Stimulated activated CD4-positive, alpha-beta T cell treated with anti-CD3 and anti-CD28 coated beads, Interleukin-15, amount 100 ng/mL, for 24 hours (primary cell): ENCODE measurements at places on chromosomes 1 and 21.

GRCh38 chr21:15243406-15243805 is 178.6 kb upstream of the NRIP1 start:
- DNase-seq = no peak

DNA sequence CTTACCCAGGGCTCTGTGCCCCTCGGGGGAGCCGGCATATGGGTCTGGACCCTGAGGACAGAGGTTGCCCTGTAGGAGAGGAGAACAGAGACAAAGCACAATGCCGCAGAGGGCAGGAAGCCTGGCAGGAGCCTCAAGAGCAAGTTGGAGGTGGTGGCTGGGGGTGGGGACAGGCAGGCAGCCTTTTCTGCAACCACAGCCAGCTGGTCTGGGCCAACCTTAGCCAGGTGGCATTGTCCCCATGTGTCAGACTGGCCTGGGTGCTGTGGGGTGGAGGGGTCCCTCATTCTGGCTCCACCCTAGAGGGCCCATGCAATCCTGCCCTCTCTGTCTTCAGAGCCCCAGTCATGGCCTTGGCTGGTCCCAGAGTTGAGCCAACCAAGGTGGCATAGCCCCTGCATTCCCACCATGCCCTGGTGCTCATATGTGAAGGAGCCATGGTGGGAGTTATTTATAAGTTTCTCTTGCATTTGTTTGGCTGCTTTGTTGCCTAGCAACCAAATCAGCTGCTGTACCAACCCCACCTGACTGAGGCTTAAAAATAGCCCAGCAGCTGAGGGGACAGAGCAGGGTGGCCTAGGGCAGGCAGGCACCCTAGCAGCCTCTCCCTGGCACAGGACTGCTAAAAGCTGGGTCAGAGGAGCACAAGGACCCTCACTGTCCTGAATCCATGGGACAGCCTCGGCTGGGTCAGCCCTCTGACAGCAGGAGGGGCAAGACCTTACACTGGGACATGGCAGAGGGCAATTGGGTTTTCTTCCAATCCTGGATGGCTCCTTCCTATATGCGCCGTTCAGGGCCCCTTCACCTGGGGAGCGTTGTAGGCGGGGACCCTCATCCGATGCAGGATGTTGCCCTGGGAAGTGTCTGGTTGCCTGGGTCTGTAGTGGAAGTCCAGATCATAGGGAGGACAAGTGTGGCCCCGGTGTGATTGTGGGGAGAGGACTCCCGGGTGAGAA is 19.5 kb downstream of the MAP7D1 start:
- no peak for DNase-seq

GRCh38 chr1:116360429-116361173 is 12.4 kb upstream of the ATP1A1 start:
- no peak for DNase-seq

- DNase-seq = no peak
Observed at GRCh38 chr1:212578041-212578440, 30.5 kb upstream of the ATF3 start.

DNA sequence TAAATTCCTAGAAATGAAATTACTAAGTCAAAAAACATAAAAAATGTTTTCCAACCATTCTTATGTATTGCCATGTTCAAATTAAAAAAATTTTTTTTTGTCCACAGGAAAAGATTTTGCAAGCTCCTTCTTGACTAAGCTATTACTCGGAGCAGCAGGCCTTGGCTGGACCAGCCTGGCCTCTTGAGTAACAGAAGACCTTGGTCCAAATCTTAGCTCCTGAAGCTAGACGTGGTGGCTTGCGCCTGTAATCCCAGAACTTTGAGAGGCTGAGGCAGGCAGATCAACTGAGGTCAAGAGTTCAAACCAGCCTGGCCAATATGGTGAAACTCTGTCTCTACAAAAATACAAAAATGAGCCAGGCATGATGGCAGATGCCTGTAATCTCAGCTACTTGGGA is 77.6 kb downstream of the CLSTN1 start:
- no peak for DNase-seq

DNA sequence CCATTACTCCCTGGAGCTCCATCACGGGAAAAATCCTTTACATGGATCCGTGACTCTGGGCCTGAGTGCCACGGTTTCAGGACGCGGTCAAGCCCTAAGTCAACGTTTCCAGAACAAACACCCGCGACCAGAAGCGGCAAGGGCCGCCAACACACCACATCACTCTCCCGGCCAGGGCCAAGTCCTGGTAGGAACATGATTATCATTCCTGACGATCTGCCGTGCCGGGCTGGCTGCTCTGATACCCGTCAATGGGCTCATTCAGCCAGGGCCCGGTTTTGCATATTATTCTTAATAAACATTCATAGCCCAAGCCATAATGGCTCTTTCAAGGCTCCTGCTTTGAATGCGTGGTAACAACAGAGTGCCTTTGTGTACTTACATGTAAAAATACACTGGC is 44.6 kb upstream of the SIM2 start:
- no peak for DNase-seq

DNA sequence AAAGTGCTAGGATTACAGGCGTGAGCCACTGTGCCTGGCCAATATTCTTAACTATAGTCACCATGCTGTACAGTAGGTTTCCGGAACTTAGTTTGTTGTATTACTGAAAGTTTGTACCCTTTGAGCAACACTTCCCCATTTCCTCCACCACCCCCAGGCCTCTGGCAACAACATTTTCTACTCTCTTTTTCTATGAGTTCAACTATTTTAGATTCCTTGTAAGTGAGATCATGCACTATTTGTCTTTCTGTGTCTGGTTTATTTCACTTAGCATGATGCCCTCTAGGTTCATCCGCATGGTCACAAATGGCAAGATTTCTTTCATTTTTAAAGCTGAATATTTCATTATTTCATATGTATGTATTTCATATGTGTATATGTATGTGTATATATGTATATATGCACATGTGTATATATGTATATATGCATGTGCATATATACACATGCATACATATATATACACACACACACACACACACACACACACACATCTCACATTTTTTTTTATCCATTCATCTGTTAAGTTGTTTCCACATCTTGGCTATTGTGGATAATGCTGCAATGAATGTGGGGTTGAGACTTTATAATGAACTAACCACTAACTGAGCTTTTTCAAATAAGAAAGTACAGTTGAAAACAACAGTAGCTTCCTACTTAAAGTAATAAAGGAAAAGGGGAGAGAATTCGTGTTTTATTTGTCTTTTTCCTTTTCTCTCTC is 256.8 kb upstream of the C1orf105 start:
- DNase-seq = no peak

GRCh38 chr1:42163536-42164503 is 725 bp downstream of the GUCA2A start:
- DNase-seq = no peak

DNA sequence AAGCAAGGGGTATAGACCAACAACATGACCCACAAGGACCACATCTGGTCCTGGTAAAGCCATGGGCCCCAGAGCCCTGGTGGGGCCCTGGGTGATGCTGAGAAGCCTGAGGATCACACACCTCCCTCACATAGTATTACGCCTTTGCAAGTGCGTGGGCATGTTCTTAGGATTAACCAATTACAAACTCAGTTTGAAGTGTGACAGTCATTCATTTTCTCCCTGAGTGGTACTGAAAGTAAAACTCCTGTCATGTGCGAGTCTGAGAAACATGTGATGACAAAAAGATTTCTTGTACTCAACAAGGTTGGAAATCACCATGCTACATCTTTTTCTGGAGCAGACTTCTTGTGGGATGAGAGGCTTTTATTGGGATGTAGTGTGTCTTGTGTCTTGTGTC is 315.3 kb upstream of the DUSP10 start:
- no peak for DNase-seq

- DNase-seq = no peak
Observed at GRCh38 chr1:183871142-183871541, 66.2 kb downstream of the RGL1 start.

- no peak for DNase-seq
Observed at GRCh38 chr1:39649636-39650185, 10.3 kb upstream of the HEYL start.

DNA sequence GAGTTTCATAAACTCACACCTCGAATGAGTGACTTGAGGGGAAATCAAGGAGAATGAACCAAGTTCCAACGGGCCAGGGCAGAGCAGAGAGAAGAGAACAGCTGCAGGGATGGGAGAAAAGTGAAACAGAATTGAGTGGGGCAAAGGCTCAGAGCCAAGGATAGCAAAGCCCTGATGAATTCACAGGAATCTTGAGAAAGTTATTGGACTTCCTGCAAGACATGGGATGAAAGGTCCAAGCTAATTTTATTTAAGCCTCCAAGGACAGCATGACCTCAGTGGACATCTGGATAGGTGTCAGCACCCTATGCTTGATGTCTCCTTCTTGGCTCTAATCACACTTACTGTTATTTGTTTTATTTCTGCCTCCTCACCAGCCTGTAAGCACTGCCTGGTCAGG is 43.0 kb upstream of the RAVER2 start:
- DNase-seq = no peak

GRCh38 chr1:34009340-34009985 is 145.6 kb downstream of the HMGB4 start:
- DNase-seq = no peak

DNA sequence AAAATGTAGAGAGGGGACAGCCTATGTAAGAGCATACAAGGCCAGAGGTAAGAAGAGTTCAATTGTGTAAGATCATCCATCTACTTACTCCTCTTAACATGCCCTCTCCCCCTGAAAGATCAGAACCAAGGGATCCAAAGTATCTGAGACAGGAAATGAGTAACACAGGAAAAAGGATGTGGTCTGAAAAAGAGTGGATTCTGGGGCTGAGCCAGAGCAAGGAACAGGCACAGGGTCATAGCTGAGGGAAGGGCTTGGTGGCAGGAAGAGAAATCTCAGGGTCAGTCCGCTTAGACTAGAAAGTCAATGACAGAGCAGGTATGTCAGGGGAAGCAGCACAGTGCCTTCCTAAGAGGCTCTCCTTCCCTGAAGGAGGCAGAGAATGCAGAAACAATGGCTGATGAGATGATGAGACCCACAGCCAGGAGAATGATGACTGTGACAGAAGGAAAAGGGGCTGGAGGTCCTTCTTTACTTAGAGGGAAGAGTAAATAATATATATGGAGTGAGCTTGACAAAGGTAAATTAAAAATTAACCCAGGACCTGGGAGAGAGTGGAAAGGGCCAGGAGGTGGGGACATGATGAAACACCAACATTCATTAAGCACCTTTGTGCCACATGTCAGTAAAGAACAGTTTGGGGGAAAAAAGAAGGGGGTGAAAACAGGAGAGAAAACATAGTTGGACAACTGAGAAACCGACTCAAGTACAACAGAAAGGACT is 26.2 kb upstream of the A3GALT2 start:
- peak; percentile 19 for DNase-seq
